AG09319 (cell line): ENCODE measurements at places on chromosomes 13 and 19.

DNA sequence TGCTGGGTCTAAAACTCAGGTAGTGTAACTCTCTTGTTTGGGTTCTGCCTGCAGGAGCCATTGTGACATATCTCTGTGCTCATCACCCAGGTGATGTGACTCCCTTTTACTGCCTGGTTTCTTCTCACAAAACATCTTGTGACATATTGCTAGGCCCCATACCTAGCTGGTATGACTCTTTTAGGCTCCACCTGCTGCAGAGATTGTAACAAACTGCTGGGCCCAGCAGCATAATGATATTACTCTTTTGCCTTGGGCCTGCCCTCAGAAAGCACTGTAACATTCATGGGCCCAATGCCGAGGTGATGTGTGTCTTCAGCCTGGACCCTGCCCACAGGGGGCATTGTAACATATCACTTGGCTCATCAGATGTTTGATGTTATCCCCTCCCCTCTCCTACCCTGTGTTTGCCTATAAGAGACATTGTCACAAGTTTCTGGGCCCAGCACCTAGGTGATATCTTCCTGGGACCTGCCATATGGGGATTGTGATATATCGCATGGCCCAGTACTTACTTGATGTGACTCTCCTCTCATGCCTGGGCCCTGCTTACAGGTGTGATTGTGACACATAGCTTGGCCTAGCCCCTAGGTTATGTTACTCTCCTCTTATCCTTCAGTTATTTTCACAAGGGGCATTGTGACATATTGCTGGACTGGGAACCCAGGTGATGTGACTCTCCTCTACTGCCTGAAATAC is 18.0 kb upstream of the ZNF681 start:
- DNase-seq: no peak

- no peak for DNase-seq
Measured at GRCh38 chr13:107066355-107066754, 498.4 kb upstream of the ARGLU1 start.

- DNase-seq: no peak
Measured at GRCh38 chr19:1003283-1003682, 3.1 kb downstream of the GRIN3B start.

DNA sequence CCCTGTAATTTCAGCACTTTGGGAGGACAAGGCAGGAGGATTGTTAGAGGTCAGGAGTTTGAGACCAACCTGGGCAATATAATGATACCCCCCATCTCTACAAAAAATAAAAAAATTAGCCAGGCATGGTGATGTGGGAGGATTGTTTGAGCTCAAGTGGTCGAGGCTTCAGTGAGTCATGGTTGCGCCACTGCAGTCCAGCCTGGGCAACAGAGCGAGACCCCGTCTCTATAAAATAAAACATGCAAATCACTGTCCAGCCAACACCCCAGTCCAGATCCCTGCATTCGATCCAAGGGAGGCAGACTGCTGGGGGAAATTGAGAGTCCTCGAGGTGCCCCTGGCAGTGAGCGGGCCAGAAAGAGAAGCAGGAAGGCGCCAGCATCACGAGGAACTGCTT is 7.0 kb downstream of the CYTH2 start:
- no peak for DNase-seq

DNA sequence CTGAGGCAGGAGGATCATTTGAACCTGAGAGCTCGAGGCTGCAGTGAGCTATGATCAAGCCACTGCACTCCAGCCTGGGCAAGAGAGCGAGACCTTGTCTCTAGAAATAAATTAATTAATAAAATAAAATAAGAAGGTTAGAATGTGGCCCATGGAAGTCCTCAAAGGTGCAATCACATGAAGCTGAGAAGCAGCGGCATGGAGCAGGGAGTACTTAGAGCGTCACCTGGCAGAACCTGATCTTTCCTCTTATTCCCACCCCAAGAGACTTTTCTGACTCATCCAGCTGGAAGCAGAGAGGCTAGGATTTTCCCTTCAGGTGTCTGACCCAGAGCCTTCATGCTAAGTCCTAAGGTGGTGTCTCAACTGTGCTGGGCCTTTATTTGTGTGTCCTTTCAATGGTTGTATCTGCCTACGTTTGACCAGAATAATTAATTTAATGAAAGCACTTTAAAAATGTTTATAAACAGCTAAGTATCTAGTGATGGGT is 8.9 kb upstream of the MRPS31 start:
- DNase-seq: no peak

DNA sequence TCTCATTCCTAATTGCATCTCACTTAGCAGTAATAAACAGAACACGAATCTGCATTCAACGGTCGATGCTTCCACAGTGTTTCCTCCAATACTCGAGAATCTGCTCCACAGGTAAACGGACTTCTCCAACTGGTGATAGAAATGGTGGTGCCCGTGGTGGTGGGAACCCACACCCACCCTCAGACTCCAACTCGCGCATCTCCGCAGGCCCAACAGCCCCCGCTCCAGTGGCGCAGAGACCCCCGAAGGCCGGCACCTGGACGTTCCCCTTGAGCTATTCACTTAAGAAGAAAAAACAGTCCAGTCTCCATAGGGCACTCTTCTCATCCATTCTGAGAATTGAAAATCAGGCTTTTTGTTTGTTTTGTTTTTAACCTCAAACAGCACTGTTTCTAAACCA is 13.8 kb upstream of the RASA3 start:
- DNase-seq: no peak
